ENCODE measurements at places on chromosomes 7 and 10.

GRCh38 chr10:29763396-29763795 is 128.6 kb upstream of the SVIL start:
- no peak for DNase-seq

DNA sequence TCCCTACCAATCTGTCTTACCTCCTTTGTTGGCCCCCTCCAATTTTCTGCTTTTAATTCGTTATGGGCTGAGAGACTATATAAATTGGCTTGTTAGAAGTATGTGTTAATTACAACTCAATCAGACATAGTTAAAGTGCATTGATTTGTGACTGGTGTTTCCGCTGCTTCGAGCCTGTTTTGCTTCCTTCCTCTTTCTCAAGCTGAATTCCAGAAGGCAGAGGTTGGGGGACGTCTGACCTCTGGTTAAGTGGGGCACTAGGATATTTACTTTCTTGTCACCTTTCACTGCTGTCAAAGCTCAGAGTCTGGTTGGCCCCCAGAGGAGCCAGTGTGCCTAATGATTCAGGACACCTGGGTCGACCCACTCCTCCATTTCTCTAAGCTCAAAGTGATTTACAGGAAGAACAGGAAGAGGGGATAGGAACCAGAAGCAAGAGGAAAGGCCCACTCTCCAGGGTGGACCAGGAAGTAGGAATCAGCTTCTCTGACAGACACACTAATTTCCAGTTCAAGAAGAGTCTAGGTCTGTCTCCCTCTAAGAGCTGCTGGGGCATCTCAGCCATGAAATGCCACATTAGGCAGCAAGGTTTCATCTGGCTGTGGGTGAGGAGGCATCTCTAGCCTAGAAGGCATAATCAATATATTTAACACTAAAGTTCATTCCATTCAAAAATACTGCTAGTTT is 397.2 kb upstream of the NPVF start:
- DNase-seq = no peak

DNA sequence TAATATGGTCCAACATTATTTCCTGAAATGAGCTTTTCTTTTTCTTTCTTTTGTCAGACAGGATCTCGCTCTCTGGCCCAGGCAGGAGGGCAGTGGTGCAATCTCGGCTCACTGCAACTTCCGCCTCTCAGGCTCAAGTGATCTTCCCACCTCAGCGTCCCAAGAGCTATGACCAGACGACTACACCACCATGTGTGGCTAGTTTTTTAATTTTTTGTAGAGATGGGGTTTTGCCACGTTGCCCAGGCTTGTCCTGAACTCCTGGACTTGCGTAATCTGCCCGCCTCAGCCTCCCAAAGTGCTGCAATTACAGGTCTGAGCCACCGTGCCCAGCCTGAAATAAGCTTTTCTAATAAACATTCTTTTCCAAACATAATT is 48.6 kb downstream of the CUL2 start:
- no peak for DNase-seq

DNA sequence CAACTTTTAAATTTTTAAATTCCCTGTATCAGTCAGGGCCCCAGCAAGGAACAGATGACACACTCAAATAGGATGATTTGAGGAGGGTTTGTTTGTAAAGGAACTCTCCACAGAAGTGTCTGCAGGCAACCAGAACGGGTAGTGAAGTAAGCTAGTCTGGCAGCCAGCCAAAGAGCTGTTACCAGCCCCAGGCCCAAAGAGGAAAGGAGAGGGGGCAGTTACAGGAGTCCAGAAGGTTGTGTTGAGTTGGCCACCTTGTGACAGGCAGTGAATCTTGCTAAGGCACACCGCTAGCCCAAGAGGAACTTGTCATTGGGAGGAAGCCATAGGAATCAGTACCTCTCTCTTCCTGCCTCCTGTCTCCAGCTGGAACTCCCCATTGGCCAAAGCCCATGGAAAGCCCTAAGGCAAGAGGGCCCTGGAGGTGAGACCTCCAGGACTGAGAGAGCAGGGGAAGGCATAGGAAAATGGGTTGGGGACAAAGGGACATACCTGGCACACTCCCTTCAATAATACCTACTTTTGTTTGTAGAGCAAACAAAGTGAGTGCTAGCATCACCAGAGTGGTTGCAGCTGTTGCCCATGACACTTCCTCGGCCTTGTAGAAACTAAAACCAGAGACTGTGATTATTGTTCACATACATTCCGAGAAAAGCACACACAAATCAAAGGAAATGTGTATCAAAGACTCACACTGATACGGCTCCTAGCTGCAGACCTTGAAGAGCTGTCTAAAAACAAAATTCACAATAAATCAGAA is 25.4 kb upstream of the GATAD1 start:
- DNase-seq = no peak

- DNase-seq = no peak
These were observed 38.0 kb downstream of the INPP5A start for GRCh38 chr10:132575320-132576201.

DNA sequence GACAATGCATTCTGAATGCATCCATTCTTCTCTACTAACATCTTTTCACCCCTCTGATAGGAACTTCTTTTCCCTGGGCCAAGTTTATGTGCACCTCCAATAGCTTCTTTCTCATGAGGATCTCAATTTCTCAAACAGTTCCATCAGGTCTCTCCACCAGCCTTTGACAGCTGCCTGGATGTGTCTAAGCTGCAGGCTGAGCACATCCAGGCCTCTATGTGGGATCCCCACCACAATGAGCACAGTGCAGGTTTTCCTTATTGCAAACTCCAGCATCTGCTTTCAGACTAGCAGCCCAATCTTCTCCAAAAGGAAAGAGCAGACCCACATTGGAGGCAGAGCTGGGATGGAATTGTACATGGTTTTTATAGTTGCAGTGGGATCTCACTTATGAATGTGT is 145.3 kb upstream of the TBX20 start:
- DNase-seq = no peak

GRCh38 chr10:61974601-61975390 is 73.3 kb downstream of the ARID5B start:
- no peak for DNase-seq

DNA sequence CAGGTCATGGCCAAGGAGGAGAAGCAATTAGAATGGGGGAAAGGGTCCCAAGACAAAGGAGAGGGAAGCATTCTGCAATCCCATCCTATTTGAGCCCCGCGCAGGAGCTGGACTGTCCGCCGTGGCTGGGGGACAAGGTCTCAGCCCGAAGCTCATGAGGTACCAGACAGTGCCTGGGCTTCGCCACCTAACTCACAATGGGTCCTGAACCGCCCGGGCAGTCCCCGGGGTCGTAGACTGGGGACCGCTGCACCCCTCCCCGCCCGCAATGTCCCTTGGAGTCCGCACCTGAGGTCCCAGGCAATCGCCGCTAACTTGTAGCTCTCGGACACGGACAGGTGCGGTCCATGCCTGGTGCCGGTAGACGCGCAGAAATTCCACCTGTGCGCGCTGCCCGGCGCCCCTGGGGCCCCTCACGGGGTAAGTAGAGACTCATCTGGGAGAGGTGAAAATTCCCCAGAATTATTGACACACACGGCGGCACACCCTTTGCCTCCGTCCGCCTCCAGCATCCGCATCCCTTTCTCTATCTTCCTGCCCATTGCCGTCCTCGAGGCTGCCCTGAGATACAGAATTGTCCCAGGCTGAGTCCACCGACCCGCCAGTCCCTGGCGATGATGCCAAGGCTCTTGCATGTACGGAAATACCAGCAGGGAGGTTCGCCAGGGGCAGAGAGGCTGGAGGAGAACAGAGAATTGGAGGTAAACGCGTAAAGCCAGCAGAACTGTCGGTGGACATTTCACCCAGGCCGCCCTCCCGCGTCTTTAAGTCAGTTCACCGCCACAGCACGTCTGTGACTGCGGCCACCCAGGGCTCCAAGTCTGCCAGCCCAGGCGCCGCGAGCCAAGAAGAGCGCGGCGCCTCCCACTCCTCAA is 1.8 kb downstream of the CHRM2 start:
- DNase-seq = no peak

- no peak for DNase-seq
These were observed 300.1 kb downstream of the PTEN start for GRCh38 chr10:88163572-88163971.

DNA sequence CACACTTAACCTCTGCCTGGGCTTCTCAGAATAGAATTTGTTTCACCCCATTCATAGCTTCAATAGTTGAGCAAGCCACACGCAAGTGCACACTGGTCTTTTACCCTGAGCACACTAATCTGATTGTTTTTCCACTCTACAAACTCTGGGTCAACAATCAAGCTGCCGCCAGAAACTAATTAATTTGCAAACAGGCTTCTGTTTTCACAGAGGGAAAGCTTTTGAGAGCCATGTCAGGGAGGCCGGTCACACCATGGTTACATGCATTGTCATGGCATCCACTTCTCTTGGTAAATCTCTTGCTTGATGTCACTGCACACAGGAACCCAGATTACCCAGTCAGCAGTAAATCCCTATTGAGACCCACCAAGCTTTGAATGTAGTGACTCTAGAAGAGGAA is 154.2 kb downstream of the SEMA3A start:
- DNase-seq = no peak

GRCh38 chr7:19920166-19920565 is 146.7 kb upstream of the TMEM196 start:
- DNase-seq = no peak

- no peak for DNase-seq
These were observed 107.8 kb downstream of the ARHGAP22 start for GRCh38 chr10:48496831-48497779.

DNA sequence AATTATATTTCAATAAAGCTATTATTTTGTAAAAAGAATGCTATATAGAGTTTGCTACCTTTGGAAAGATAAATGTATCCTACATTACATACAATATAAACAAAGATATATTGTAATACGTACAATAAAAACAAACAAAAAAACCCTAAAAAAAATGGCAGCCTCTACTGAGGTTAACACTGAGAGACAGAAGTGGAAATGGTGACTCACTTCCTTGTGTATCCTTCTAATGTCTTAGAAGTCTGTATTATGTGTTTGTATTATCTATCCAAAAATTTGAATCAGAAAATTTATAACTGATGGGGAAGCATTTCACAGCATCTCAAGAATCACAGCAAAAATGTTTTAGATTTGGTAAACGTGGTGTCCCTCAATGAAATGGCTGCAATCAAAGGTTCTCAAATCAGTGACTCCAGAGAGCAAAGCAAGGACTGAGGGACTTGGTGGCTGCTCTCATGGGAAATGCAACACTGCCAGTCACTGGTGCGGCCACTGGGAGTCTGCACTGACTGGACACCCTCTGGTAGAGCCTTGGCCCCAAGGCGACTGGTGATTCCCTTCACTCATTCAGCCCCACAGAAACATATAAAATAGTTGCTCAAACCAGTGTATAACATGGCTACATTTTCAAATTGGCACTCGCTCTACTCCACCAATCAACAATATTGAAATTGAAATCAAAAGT is 53.8 kb downstream of the PANK1 start:
- no peak for DNase-seq

GRCh38 chr10:89079961-89080360 is 89.4 kb downstream of the FAS start:
- no peak for DNase-seq

- no peak for DNase-seq
These were observed 137.4 kb downstream of the WDR37 start for GRCh38 chr10:1193561-1193960.

DNA sequence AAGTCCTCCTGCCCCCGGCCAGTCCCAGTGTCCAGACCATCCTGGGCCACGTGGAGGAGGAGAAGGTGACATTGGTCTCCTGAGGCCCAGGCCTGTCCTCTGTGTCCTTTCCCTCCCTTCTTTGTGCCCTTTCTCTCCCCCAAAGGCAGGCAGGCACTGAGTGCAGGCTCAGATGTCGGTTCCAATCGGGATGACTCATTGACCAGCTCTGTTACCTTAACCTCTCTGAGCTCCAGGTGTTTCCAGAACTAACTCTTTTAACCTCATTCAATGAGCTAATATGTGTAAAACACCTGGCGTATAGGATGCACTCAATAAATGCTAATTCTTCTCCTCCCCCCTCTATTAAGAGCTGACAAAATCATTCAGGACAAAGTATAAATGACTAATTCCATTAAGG is 25.7 kb downstream of the MACROH2A2 start:
- DNase-seq = no peak

GRCh38 chr7:106623853-106624252 is 37.1 kb downstream of the CCDC71L start:
- DNase-seq = no peak

DNA sequence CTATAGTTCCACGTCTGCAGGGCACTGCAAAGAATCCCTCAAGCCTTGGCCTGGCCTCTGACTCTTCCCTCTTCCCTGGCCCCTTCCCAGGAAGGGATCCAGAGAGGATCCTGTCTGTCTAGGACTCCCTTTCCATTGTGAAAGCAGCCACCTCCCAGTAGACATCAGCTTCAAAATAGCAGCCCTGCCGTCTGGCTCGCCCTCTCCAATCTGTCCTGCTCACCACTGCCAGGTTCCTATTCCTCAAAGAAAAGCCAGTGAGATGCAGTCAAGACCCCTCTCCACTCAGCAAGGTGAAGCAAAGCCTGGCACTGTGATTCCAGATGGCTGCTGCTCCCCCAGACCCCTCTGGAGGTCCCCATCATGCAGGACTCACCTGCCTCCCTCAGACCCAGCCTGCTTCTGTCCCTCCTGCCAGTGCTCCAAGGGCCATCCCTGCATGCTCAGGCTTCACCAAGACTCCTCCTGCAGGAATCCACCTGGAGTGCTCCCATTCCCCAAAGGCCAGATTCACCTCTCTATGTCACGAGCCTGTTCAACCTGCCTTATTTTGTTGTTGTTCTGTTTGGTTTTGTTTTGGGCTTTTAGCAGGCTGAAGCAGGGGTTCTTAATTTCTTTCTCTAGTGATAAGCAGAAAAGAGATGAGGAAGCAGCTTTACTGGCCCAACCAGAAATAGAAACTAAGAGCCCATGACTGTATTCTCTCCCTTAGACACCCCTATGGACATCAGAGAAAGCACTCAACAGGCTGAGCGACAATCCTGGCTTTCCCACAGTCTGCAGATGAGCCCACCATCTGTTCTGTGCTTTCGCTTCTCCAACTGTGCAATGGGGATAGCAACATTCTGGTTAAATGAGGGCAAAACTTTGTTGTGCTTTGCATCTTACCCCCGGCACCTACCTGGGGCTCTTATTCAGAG is 305.1 kb downstream of the GRID1 start:
- no peak for DNase-seq

GRCh38 chr10:49353026-49353894 is 42.6 kb downstream of the DRGX start:
- no peak for DNase-seq

DNA sequence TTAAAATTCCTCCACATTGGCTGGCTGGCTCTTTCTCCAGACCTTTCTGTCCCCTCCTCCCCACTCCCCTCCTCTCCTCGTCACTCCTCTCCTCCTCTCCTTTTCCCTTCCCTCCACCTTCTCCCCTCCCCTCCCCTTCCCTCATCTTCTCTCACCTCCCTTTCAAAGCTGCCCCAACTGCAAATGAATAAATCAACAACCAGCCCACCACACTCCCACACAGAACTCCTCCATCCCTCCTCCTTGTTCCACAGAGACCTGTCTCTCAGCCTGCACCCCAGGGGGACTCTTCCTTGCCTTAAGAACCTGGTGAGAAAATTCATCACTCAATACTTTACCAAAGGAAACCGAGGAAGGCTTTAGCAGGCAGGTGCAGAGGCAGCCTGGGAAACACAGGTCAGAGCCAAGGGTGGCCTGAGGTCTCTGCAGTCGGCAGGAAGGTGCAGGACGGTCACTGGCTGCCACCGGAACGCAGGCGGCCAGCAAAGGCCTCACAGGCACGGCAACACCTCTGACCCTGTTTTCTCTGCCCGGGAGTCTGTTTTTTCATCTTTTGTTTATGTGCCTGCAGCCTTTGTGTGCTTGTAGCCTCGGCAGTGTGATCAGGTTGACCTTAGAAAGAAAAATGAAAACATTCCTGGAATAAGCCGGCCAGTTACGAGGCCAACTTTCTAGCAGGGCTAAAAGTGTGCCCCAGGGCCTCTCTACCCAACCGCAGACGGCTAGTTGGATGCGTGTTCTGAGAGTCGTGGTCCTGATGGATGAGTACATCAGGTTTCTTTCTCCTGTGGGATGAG is 207.6 kb upstream of the KLF6 start:
- DNase-seq = no peak
